ENCODE measurements at places on chromosomes 6 and 20.
A peak's percentile ranks its signal among the peaks of the same experiment; 100 is the strongest.

GRCh38 chr20:1299522-1299921 lies 29.4 kb downstream of the SDCBP2 start:
- no peak for DNase-seq

DNA sequence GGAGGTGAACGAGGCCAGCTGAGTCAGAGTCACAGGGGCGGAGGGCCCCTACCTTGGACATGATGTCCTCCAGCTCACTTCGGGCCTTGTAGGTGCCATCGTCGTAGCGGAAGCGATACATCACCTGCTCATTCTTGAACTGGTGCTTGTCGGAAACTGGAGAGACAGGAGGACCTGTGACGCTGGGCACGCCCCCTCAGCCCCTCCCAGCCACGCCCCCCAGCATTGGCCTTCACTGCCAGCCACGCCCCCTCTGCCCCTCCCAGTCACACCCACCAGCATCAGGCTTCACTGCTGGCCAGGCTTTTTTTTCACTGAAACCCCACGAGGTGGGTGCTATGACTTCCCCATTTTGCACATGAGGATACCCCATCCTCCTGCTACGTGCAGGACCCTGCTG lies 148.2 kb downstream of the PREX1 start:
- no peak for DNase-seq

DNA sequence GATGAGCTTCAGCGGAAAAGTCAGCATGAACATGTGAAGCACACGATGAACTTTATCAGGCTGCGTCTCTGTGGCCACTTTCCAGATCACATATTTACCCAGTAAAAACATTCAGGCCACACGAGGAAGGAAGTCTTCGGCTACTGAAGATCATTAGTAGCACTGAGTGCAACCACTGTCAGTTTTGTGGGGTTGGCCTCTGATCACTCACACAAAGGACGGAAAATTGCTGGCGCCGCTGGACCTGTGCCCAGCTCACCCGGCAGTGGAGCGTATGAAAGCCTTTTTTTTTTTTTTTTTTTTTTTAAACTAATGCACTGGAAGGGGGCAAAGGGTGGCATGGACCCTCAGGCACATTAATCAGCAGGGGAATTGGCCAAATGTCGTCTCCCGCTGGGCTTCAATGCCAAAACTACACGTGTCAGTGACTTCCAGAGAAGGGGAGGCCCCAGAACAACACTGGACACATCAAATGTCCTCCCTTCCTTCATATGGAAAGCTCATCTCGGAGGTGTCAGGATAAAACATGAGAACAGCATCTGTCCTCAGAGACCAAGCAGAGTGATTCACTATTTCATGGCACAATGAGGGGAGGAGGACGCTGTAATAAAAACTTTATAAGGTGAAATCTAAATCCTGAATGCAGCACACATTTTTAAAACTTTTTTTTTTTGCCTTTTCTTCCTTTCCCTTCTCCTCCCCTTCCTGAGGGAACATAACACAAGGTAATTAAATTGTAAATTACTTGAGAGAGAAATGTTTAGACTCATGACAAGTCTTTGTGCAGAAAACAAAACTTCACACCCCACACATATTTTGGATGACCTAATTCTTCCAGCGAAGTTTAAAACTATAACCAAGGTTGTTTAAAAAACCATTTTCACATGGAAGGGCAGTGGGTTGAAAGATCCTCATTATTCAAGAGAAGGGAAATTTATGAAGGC lies 223.4 kb downstream of the FOXC1 start:
- peak; percentile 35 for DNase-seq

- DNase-seq: no peak
These were observed 69.1 kb upstream of the SAMHD1 start for GRCh38 chr20:37020636-37021035.

DNA sequence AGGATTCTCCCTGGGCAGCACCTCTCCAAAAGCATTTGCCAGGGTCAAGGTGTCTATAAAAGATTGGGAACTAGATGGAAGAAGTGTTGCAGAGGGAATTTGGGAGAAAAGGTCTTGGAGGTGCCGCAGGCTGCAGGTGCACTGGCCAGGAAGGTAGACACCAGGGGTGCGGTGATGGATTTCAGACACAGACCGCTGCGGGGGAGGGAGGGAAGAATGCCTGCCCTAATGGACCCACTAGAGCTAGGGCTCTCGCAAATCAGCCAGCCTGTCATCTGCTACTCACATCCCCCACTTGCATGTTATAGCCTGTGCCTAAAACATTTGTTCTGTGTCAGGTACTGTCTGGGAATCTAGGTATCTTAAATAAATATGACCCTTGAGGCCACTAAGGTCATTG lies 193.6 kb upstream of the SLC24A3 start:
- DNase-seq: no peak

GRCh38 chr6:129575378-129576118 lies 134.4 kb downstream of the ARHGAP18 start:
- peak; percentile 33 for DNase-seq

DNA sequence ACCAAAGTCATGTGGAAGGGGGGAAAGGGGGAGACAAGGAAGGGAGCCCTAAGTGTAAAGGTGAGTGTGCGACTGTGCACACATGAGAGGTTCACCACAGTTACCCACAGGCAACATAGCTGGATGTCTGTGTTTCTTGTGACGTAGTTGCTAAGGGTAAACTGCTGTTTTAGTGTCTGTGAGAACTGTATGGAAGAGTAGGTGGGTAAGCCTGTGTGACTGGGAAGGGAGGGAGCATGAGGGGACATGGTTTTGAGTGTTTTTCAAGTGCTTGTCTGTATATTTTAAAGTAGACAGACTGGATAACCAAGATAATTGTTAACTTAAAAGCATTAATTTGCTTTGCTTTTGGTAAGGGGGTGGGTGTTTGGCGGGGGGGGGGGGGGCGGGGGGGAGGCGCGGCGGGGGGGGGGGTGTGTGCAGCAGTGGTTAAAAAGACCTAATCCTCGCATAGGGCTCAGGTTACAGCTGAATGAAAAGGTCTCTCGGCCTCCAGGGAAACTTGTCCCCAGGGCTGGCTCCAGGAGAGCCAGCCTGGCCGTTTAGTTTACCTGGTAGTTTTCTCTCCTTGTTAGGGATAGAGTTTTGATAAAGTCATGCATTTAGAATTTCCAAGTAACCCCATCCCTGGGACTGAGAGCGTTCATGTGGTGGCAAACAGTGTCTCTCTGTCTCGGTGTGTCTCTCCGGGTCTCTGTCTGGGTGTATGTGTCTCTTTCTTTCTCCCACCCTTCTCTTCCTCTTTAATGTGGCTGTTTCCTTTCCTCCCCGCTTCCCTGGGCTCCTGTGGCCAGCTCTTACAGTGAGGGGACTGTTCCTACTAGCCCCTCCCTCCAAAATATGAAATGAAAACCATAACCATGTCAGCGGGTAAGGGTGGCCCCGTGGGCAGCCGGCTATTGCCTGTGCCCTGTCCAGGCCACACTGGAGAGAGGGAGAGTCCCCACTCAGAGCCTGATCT lies 3.4 kb downstream of the SCUBE3 start:
- DNase-seq: no peak

GRCh38 chr20:32510601-32511357 lies 74.4 kb downstream of the NOL4L start:
- no peak for DNase-seq

DNA sequence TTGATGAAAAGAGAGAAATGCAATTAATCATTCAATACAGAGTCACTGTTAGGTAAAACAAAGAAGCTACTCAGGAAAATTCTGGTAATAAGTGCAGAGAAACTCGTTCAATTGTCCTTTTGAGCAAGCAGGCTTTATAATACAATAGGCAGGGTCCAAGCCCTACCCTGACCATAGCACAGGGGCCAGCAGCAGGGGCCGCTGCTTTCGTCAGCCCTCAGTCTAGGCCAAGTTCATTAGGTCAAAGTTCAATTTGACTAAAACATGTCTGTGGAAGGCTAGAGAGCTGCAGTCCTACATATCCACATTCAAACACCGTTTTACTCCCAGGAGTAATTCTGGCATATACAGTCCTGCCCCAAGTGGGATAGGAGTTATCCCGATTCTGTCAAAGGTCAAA lies 94.6 kb downstream of the BCAS1 start:
- DNase-seq: no peak

DNA sequence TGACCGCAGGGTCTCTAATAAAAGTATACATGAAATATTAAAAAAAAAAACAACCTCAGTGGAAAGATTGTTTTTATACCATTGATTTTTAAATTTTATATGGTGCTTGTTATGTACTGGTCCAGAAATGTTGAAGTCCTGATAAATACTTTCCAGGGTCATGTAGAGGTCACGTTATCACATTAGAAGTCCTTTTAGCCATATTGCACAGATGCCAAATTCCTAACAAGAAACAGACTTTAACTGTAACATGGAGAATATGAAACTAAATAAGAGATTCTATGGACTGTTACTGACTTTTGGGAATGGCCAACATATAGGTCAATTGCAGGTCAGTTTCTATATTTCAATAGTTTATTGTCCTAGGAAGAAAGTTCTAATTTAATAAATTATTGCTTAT lies 89.0 kb downstream of the ADGRB3 start:
- DNase-seq: no peak

DNA sequence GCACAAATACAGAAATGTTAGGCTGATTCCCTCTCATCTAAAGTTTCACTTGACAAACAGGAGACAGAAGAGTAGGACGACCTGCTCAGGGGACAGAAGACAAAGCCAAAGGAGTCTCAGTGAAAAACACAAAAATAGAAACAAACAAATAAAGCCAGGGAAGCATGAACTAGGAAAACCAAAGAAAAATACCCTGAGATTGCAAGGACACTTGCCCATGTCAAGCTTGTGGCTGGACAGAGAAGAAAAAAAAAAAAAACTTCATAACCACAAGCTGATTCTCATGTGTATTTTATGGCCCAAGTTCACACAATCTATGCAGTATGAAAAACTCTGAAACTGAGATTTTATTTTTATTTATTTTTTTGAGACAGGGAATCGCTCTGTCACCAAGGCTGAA lies 85.6 kb upstream of the BEND6 start:
- no peak for DNase-seq

DNA sequence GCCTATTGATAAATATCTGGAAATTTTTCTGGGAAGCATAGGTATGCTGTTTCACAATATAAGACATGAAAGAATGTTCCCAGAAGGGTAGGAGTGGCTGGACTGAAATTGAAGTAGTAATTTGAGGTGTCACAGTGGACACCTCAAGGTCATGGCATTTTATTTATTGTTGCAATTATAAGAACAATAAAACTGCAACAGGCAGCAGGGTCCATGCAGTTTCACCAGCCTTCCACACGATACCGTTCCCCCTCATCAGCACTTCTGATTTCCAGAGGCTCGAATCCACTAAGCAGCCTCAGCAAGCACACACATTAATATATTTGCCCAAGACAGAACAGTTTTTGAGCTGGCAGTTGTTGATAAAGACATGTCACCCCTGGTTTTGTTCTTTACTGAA lies 1037.4 kb downstream of the KIF16B start:
- no peak for DNase-seq

DNA sequence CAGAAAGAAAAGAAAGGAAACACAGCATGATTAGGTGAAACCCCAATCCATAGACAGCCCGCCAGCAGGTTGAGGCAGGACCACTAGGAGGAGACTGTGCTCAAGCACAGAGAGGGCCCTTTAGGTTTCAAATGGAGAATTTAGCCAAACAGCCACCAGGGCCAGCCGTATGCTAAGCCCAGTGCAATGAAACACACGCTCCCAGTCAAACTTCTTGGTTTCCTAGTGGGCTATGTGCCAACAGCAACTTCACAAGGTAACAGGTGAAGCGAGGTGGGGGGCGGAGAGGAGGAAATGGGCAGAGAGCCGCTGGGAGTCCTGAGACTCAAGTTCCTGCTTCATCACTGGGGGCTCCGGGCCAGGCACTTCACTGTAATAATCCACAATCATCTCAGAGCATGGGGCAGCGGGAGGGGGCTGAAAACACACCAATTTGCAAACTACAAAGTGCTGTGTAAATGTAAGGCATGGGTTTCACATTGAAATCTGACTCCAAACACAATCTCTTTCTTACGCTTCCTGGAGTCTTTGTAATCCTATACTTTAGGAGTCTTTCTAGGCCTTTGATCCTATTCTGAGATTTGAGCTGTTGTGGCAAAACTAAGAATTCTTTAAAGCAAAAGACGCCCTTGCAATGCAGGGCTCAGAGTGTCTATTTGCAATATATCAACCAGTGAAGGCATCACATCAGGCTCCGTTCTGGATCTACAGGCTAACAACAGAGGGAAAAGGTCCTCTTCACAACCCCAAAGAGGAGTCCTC lies 117.3 kb downstream of the OPRM1 start:
- no peak for DNase-seq

- DNase-seq: no peak
These were observed 169.3 kb downstream of the BCAS1 start for GRCh38 chr20:53901064-53901463.

GRCh38 chr6:141752677-141753076 lies 380.0 kb upstream of the GJE1 start:
- no peak for DNase-seq

GRCh38 chr6:147970970-147971369 lies 371.7 kb upstream of the SASH1 start:
- DNase-seq: no peak

Measured in stromal cell of bone marrow (primary cell).